ENCODE measurements at places on chromosomes 6 and 20.

GRCh38 chr20:44207126-44207723 lies 3.3 kb downstream of the OSER1 start:
- DNase-seq, result no peak

DNA sequence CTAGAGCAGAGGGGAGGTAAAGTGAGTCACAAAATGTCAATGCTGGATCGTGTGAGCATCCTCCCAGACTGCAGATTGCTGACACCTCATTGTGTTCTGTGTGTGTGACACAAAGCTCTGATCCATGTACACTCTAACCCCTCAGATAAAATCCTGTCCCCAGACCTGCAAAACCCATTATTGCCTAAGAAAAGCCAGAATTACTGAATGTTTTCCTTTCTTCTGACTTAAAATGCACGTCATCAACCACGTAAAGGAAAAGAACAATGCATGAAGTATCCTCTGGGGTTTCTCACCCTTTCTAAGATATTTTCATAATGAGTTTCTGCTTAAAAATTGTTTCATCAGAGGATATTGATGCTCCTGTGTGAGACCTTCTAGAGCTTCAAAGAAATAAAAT lies 218.0 kb upstream of the PREP start:
- no peak for DNase-seq

DNA sequence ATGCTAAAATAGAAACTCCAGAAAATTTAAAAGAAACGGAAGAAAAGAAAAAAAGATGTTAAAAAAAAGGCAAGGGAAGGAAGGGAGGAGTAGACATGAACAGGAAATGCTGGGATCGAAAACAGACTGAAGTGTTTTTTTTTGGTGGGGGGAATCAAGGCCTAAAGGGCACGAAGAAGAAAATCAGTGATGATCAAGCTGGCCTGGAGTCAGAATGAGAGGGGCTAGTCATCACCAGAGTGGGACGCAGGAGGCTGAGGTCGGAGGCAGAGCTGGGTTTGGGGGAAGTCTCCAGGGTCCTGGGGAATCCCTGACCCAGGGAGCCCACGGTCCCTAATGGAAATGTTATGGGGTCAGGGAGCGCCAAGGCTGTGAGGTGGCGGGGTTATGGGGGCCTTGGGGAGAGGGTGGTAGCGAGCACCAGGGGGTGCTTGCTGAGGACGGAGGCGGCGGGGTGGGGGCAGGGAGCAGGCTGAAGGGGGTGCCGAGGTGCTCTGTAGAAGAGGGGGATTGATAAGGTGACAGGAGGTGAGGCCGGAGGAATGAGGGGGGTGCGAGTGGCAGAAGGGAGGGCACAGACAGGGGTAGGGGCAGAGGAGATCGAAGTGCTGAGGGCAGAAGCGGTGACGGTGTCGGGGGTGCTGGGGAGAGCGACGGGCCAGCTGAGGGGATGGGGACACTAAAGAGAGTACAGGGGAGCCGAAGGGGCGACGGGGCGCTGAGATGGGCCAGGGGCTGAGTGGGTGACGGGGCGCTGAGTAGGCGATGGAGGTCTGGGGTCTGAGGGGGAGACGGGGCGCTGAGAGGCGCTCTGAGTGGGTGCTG lies 684 bp downstream of the ZNFX1 start:
- DNase-seq, result peak; percentile 79

GRCh38 chr20:62219992-62220665 lies at the start of gene HRH3:
TSS of gene HRH3 (minus strand) at chr20:62220278. CDS start at chr20:62219970, 308 bp downstream.
- DNase-seq, result peak; percentile 32

DNA sequence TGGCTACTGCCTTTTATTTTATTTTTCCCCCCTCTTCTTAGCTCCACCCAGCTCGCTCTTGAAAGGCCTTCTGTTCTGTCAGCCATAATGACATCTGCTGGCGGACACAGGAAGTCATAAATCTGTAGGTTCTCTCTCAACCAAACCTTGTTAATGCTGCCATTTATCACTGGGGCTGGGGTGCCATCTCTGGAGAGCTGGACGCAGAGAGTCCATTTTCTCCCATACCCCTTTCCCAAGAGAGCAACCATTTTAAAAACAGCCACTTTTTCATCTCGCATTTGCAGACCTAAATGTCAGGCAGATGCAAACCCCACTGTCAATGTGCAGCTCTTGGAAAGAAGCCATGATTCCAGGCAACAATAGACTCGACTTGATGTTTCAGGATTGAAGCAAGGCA lies 13.0 kb upstream of the TSHZ2 start:
- DNase-seq, result no peak

DNA sequence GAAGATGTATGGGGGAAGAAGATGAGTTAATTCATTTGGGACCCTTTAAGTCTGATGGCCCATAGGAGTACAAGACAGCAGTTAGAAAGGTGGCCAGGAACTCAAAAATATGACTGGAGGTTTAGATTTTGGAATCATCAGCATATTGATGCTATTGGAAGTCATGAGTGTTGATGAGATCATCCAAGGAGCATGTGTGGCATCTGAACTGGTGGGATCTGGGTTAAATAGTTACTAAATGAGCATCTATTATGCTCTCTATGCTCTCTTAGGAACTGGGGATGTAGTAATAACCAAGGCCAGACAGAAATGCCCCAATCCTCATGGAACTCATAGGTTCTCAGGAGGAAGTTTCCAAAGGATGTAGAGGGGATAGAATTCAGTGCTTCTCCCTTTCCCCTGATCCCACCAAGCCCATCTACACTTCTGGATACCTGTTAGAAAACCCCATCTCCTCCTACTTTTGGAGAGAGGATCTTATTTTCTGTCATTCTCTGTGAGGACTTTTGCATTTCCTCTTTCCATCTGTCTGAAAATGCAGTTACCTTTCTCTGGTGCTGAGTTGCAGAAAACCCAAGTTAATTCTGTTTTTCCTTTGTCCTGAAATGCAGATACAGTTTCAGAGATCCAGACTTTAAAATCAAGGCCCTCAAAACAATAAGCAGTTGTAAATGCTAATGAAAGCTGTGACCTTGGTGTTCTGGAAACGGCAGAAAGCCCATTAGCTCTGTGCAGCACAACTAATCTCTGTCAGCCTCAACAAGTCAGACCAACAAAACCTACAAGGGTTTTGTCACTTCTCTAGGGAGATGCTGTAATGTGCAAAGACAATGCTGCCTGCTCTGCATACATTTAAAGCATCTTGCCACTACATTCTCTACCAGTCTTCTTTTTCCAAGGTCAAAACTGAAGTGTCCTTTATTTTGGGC lies 65.8 kb downstream of the TBC1D7 start:
- DNase-seq, result no peak

All from activated naive CD8-positive, alpha-beta T cell treated with anti-CD3 and anti-CD28 coated beads, Interleukin-2, amount 50 U/mL, for 24 hours (primary cell).